Glutamatergic neuron (in vitro differentiated cells): ENCODE measurements at places on chromosomes 1 and 21. TPM values are rescaled to one million over a fixed set of nuclear protein-coding genes. Genes with fewer than 3 reads are reported as not detected.

DNA sequence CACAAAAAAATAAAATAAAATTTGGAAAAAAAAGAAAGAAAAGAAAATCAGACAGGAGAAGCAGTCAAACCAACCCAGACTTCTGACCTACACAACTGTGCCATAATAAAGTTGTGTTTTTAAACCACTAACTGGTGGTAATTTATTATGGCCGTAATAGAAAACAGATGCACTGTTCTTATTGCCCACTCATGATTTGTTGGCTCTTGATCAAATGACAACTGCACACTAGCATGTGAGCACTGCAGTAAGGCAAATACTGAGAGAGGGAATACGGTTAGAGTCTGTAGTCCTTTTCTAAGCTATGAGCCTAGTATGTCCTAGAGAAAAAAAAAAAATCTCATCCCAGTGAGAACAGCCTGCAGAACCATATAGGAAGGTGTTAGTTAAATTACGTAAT lies 61.2 kb upstream of the TNR start:
- no peaks in the 10 kb centered on the region for H3K4me1 ChIP-seq
- no peak overlapping the region for H3K4me3 ChIP-seq
- no peaks in the 10 kb centered on the region for H3K36me3 ChIP-seq
- no peaks in the 10 kb centered on the region for H3K27me3 ChIP-seq
- DNase-seq: no peak
- H3K27ac ChIP-seq: no peak overlapping the region

DENND2C gene
- total RNA-seq: 0.54 TPM

GRCh38 chr1:27724961-27725373 lies 794 bp upstream of the FAM76A start:
- no peaks in the 10 kb centered on the region for H3K27me3 ChIP-seq
- peak overlapping the region; percentile 88 for H3K4me3 ChIP-seq
- peak overlapping the region; percentile 93 for H3K27ac ChIP-seq
- H3K36me3 ChIP-seq: peaks cover 5% of the 10 kb centered on the region
- H3K4me1 ChIP-seq: peaks cover 3% of the 10 kb centered on the region

GRCh38 chr1:26998429-26999300 lies 5.2 kb downstream of the TRNP1 start:
- no peak overlapping the region for H3K4me3 ChIP-seq
- no peak overlapping the region for H3K27ac ChIP-seq
- no peak for DNase-seq
- H3K36me3 ChIP-seq: no peaks in the 10 kb centered on the region
- peaks cover 19% of the 10 kb centered on the region for H3K4me1 ChIP-seq
- H3K27me3 ChIP-seq: peaks cover 10% of the 10 kb centered on the region

DNA sequence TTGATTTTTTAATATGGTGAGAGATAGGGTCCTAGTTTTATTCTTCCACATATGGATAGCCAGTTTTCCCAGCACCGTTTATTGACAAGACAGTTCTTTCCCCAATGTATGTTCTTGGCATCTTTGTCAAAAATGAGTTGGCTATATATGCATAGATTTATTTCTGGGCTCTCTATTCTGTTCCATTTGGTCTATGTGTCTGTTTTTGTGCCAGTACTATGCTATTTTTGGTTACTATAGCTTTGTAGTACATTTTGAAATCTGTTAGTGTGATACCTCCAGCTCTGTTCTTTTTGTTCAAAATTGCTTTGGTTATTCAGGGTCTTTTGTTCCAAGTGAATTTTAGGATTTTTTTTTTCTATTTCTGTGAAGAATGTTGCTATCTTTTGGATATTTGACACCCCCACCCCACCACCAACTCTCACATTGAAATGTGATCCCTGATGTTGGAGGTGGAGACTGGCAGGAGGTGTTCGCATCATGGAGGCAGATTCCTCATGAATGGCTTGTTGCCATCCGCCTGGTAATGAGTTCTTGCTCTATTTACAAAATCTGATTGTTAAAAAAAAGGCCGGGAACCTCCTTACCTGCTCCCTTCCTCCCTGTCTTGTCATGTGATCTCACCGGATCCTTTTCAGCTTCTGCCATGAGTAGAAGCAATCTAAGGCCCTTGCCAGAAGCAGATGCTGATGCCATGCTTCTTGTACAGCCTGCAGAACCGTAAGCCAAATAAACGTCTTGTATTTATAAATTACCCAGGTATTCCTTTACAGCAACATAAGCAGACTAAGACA lies 54.8 kb upstream of the KRTAP19-8 start:
- H3K4me1 ChIP-seq: no peaks in the 10 kb centered on the region
- H3K4me3 ChIP-seq: no peak overlapping the region
- DNase-seq: no peak
- no peaks in the 10 kb centered on the region for H3K27me3 ChIP-seq
- peaks cover 3% of the 10 kb centered on the region for H3K36me3 ChIP-seq

- no peaks in the 10 kb centered on the region for H3K27me3 ChIP-seq
- no peaks in the 10 kb centered on the region for H3K4me1 ChIP-seq
- no peak overlapping the region for H3K27ac ChIP-seq
- H3K4me3 ChIP-seq: no peak overlapping the region
- no peaks in the 10 kb centered on the region for H3K36me3 ChIP-seq
These were observed 114.3 kb upstream of the GPR52 start for GRCh38 chr1:174333437-174333836.

- H3K4me3 ChIP-seq: no peak overlapping the region
- no peak overlapping the region for H3K27ac ChIP-seq
- DNase-seq: no peak
- H3K27me3 ChIP-seq: peaks cover 3% of the 10 kb centered on the region
- peaks cover 15% of the 10 kb centered on the region for H3K4me1 ChIP-seq
These were observed 40.5 kb downstream of the COL6A1 start for GRCh38 chr21:46021978-46022544.
